ENCODE measurements at places on chromosomes 12 and 14. TPM values are rescaled to one million over a fixed set of nuclear protein-coding genes. Genes with fewer than 3 reads are reported as not detected.

DNA sequence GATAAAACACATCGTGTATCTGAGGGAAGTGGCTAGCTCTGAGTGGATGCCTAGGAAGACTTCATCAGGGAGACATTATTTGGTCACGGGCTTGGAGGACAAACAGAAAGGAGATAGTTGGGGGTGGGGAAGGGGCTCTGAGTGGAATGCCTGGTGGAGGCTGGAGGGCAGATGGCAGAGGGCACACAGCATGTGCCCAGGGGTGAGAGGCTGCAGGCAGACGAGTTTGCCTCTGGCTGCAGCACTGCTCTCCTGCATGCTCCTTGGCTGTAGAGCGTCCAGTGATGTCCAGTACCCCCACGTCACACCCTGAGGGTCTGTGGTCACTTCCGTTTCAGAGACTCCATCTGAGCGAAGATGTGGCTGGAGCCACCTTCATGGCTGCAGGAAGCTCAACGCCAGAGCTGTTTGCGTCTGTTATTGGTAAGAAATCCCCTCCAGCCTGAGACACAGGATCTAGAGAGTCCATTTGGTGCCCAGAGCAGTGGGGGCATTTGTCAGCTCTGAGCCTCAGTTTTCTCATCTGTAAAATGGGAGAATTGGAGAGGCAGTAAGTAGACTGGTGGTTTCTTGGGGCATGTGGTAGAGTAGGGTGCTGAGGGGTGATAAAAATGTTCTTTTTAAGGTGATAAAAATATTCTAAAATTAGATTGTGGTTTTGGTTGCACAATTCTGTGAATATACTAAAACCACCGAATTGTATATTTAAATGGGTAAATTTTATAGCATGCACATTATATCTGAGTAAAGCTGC lies 71.7 kb upstream of the RIN3 start:
- DNase-seq: no peak
- H3K27ac ChIP-seq: no peak overlapping the region
- no peaks in the 10 kb centered on the region for H3K27me3 ChIP-seq
- H3K4me1 ChIP-seq: no peaks in the 10 kb centered on the region
- H3K36me3 ChIP-seq: no peaks in the 10 kb centered on the region
- H3K4me3 ChIP-seq: no peak overlapping the region

The SLCO1A2 gene
- polyA plus RNA-seq: 9.7 TPM

The SYCP3 gene
- 1.5 TPM for polyA plus RNA-seq

- peaks cover 68% of the 10 kb centered on the region for H3K4me1 ChIP-seq
- no peak for DNase-seq
- no peak overlapping the region for H3K4me3 ChIP-seq
- peak overlapping the region; percentile 56 for H3K27ac ChIP-seq
- H3K27me3 ChIP-seq: no peaks in the 10 kb centered on the region
Measured at GRCh38 chr12:64671681-64672080, 61.4 kb downstream of the RASSF3 start.

DNA sequence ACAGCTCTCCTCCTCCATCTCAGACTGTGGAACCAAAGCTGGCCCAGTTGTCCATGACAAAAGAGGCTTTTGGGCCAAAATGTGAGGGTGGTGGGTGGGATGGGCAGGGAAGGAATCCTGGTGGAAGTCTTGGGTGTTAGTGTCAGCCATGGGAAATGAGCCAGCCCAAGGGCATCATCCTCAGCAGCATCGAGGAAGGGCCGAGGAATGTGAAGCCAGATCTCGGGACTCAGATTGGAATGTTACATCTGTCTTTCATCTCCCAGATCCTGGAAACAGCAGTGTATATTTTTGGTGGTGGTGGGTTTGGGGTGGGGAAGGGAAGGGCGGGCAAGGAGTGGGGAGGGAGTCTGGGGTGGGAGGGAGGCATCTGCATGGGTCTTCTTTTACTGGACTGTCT lies 11.8 kb upstream of the TAMALIN start:
- 0 out of 2 replicates have a peak, but pooled peaks cover 6% of the 10 kb centered on the region for H3K36me3 ChIP-seq
- no peak for DNase-seq
- H3K27ac ChIP-seq: no peak overlapping the region
- no peak overlapping the region for H3K4me3 ChIP-seq
- no peaks in the 10 kb centered on the region for H3K27me3 ChIP-seq

DNA sequence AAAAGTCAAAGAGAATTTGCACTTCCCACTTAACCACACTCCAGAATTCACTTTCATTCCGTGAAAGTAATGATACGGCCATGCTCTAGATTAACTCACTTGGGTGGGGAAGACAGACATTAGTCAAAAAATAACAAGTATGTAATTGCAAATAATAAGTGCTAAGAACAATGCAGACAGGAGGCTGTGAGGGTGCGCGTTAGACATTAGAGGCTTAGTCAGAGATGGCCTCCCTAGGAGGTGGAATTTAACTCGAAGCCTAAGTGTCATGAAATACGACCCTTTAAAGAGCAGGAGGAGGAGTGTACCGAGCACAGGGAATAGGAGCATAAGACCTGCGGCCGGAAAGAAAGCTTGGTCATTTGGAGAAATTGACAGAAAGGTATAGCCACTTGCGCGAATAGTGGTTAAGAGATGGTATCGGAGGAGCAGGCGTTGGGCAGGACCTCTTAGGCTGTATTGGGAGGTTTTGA lies 628 bp downstream of the SNRPF start:
- H3K27me3 ChIP-seq: no peaks in the 10 kb centered on the region
- H3K4me1 ChIP-seq: peaks cover 16% of the 10 kb centered on the region
- peaks cover 26% of the 10 kb centered on the region for H3K36me3 ChIP-seq

The LHX5 gene
- polyA plus RNA-seq: 0.16 TPM

GRCh38 chr12:96876966-96877365 lies 30.1 kb upstream of the NEDD1 start:
- no peaks in the 10 kb centered on the region for H3K4me1 ChIP-seq
- H3K4me3 ChIP-seq: no peak overlapping the region
- no peaks in the 10 kb centered on the region for H3K27me3 ChIP-seq
- H3K36me3 ChIP-seq: no peaks in the 10 kb centered on the region
- no peak for DNase-seq

- no peaks in the 10 kb centered on the region for H3K4me1 ChIP-seq
- no peak overlapping the region for H3K4me3 ChIP-seq
- DNase-seq: no peak
- H3K27ac ChIP-seq: no peak overlapping the region
Measured at GRCh38 chr12:13613297-13613696, 368.1 kb downstream of the GRIN2B start.

The IFI27L1 gene
- 28.6 TPM for polyA plus RNA-seq

The GPR162 gene
- polyA plus RNA-seq: 5.0 TPM

GRCh38 chr12:132290203-132290540 lies 39.2 kb downstream of the GALNT9 start:
- H3K4me1 ChIP-seq: peaks cover 4% of the 10 kb centered on the region
- no peak overlapping the region for H3K27ac ChIP-seq
- no peaks in the 10 kb centered on the region for H3K36me3 ChIP-seq
- H3K27me3 ChIP-seq: no peaks in the 10 kb centered on the region
- no peak overlapping the region for H3K4me3 ChIP-seq

- H3K4me1 ChIP-seq: peaks cover 7% of the 10 kb centered on the region
- no peaks in the 10 kb centered on the region for H3K36me3 ChIP-seq
- DNase-seq: peak; percentile 63
- H3K27me3 ChIP-seq: peaks cover 58% of the 10 kb centered on the region
- peak overlapping the region; percentile 78 for H3K4me3 ChIP-seq
Measured at GRCh38 chr12:46831335-46832129, 5.7 kb upstream of the SLC38A4 start.

GRCh38 chr12:47709671-47710070 lies 3.8 kb upstream of the RPAP3 start:
- no peaks in the 10 kb centered on the region for H3K36me3 ChIP-seq
- H3K4me3 ChIP-seq: no peak overlapping the region
- no peak overlapping the region for H3K27ac ChIP-seq
- peaks cover 5% of the 10 kb centered on the region for H3K4me1 ChIP-seq

- no peaks in the 10 kb centered on the region for H3K36me3 ChIP-seq
- H3K4me3 ChIP-seq: no peak overlapping the region
- H3K27ac ChIP-seq: no peak overlapping the region
- no peaks in the 10 kb centered on the region for H3K27me3 ChIP-seq
- no peak for DNase-seq
Measured at GRCh38 chr12:49925433-49926204, 21.9 kb upstream of the FAIM2 start.

DNA sequence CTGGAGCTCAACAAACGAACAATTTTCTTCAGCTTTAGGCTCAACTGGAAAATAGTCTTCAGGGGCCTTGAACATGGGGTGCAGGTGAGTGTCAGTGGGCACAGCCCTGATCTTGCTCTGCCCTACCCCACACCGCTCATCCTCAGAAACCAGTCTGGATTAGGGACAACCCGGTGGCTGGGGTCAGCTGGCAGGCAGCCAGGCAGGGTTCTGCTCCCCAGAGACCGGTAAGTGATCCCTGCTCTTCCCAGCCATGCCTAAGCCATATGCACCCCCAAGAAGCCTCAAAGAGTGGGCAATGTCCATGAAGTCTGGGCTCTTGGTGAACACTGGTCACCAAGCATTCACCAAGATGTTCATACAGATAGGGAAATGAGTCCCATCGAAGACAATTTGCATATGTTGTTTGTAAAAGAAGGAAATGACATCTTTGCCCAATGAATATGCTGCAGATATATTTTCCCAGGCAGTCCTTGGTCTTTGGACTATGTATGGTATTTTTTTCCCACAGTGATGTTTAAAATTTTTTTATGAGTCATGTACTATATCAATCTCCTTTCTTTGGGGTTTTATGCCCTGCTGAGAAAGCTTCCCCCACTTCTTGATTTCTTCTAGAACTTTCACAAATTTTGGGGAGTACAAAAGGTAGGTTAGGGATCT lies 63.9 kb upstream of the VASH1 start:
- H3K4me1 ChIP-seq: no peaks in the 10 kb centered on the region
- no peak overlapping the region for H3K4me3 ChIP-seq
- no peak overlapping the region for H3K27ac ChIP-seq
- DNase-seq: no peak
- no peaks in the 10 kb centered on the region for H3K27me3 ChIP-seq

GRCh38 chr12:110928700-110929099 lies 8.3 kb upstream of the MYL2 start:
- no peaks in the 10 kb centered on the region for H3K4me1 ChIP-seq
- DNase-seq: no peak
- H3K27me3 ChIP-seq: no peaks in the 10 kb centered on the region
- no peak overlapping the region for H3K27ac ChIP-seq
- H3K36me3 ChIP-seq: no peaks in the 10 kb centered on the region

- H3K27me3 ChIP-seq: no peaks in the 10 kb centered on the region
- peaks cover 17% of the 10 kb centered on the region for H3K4me1 ChIP-seq
- no peaks in the 10 kb centered on the region for H3K36me3 ChIP-seq
- no peak overlapping the region for H3K27ac ChIP-seq
- DNase-seq: no peak
Measured at GRCh38 chr12:42128327-42128726, 16.3 kb downstream of the GXYLT1 start.

GRCh38 chr12:95022477-95022876 lies 19.0 kb upstream of the NDUFA12 start:
- H3K27me3 ChIP-seq: no peaks in the 10 kb centered on the region
- H3K4me1 ChIP-seq: no peaks in the 10 kb centered on the region
- no peak for DNase-seq
- H3K4me3 ChIP-seq: no peak overlapping the region
- no peak overlapping the region for H3K27ac ChIP-seq

GRCh38 chr12:1760566-1761382 lies 59.6 kb upstream of the LRTM2 start:
- H3K36me3 ChIP-seq: no peaks in the 10 kb centered on the region
- H3K27me3 ChIP-seq: no peaks in the 10 kb centered on the region
- no peak for DNase-seq
- H3K4me3 ChIP-seq: no peak overlapping the region
- H3K27ac ChIP-seq: no peak overlapping the region

The CIROP gene
- not detected for polyA plus RNA-seq

The LMNTD1 gene
- not detected for polyA plus RNA-seq

- H3K27me3 ChIP-seq: no peaks in the 10 kb centered on the region
- H3K4me3 ChIP-seq: no peak overlapping the region
- H3K36me3 ChIP-seq: no peaks in the 10 kb centered on the region
- no peak overlapping the region for H3K27ac ChIP-seq
- no peaks in the 10 kb centered on the region for H3K4me1 ChIP-seq
- no peak for DNase-seq
Measured at GRCh38 chr12:58502226-58502625, 418.1 kb downstream of the LRIG3 start.

The VRTN gene
- 68.5 TPM for polyA plus RNA-seq

DNA sequence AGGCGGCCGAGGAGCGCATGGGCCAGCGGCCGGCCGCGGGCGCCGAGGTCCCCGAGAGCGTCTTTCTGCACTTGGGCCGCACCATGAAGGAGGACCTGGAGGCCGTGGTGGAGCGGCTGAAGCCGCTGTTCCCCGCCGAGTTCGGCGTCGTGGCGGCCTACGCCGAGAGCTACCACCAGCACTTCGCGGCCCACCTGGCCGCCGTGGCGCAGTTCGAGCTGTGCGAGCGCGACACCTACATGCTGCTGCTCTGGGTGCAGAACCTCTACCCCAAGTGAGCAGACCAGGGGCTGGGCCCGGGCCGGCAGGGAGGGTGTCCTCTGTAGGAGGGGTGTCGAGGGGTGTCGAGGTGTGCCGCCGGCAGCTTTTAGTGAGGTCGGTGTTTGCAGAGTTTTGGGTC lies 4.1 kb downstream of the TNFAIP2 start:
- DNase-seq: no peak
- peaks cover 3% of the 10 kb centered on the region for H3K4me1 ChIP-seq
- no peaks in the 10 kb centered on the region for H3K36me3 ChIP-seq
- H3K27me3 ChIP-seq: peaks cover 57% of the 10 kb centered on the region
- no peak overlapping the region for H3K27ac ChIP-seq

- peaks cover 48% of the 10 kb centered on the region for H3K36me3 ChIP-seq
- no peaks in the 10 kb centered on the region for H3K27me3 ChIP-seq
- H3K27ac ChIP-seq: no peak overlapping the region
- no peaks in the 10 kb centered on the region for H3K4me1 ChIP-seq
- H3K4me3 ChIP-seq: no peak overlapping the region
Measured at GRCh38 chr12:119869720-119870119, 7.4 kb downstream of the CIT start.

- H3K27me3 ChIP-seq: no peaks in the 10 kb centered on the region
- no peaks in the 10 kb centered on the region for H3K4me1 ChIP-seq
- no peaks in the 10 kb centered on the region for H3K36me3 ChIP-seq
- H3K4me3 ChIP-seq: no peak overlapping the region
- H3K27ac ChIP-seq: no peak overlapping the region
Measured at GRCh38 chr12:38424436-38424835, 107.9 kb downstream of the ALG10B start.

GRCh38 chr12:75850721-75851462 lies 180.7 kb downstream of the PHLDA1 start:
- no peak overlapping the region for H3K4me3 ChIP-seq
- 0 out of 2 replicates have a peak, but pooled peaks cover 3% of the 10 kb centered on the region for H3K4me1 ChIP-seq
- no peak overlapping the region for H3K27ac ChIP-seq
- no peaks in the 10 kb centered on the region for H3K27me3 ChIP-seq
- no peak for DNase-seq

- H3K27me3 ChIP-seq: no peaks in the 10 kb centered on the region
- no peak for DNase-seq
- no peaks in the 10 kb centered on the region for H3K36me3 ChIP-seq
- H3K4me3 ChIP-seq: no peak overlapping the region
- H3K4me1 ChIP-seq: no peaks in the 10 kb centered on the region
Measured at GRCh38 chr12:121176826-121177529, 33.0 kb upstream of the P2RX4 start.

- H3K27ac ChIP-seq: no peak overlapping the region
- no peak overlapping the region for H3K4me3 ChIP-seq
- H3K27me3 ChIP-seq: no peaks in the 10 kb centered on the region
- peak; percentile 76 for DNase-seq
- no peaks in the 10 kb centered on the region for H3K36me3 ChIP-seq
Measured at GRCh38 chr12:2739832-2740641, 54.7 kb upstream of the FKBP4 start.

Measured in GM23338 (cell line).